ENCODE measurements at places on chromosomes 2 and 18. TPM values are rescaled to one million over a fixed set of nuclear protein-coding genes. Genes with fewer than 3 reads are reported as not detected.

DNA sequence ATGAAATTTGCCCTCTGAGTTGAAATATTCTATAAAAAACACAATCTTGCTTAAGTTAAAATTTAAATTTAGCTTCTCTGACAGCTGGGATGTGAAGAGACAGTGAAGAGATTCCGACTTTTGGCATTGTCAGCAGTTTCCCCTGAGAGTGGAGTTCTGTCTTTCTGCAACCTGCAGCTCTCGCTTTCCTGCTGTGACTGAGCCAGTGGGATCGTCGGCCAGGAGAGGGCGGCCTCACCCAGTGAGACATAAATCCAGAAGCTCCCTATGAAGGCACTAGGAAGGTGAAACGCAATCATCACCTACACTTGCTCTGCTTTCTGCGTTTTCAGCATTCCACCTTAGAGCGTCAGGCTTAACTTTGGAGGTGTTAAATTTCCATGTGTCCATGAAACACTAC lies 75.4 kb upstream of the HNMT start:
- no peak for ATAC-seq

- ATAC-seq: no peak
Observed at GRCh38 chr2:95275601-95276243, 1.5 kb downstream of the PROM2 start.

DNA sequence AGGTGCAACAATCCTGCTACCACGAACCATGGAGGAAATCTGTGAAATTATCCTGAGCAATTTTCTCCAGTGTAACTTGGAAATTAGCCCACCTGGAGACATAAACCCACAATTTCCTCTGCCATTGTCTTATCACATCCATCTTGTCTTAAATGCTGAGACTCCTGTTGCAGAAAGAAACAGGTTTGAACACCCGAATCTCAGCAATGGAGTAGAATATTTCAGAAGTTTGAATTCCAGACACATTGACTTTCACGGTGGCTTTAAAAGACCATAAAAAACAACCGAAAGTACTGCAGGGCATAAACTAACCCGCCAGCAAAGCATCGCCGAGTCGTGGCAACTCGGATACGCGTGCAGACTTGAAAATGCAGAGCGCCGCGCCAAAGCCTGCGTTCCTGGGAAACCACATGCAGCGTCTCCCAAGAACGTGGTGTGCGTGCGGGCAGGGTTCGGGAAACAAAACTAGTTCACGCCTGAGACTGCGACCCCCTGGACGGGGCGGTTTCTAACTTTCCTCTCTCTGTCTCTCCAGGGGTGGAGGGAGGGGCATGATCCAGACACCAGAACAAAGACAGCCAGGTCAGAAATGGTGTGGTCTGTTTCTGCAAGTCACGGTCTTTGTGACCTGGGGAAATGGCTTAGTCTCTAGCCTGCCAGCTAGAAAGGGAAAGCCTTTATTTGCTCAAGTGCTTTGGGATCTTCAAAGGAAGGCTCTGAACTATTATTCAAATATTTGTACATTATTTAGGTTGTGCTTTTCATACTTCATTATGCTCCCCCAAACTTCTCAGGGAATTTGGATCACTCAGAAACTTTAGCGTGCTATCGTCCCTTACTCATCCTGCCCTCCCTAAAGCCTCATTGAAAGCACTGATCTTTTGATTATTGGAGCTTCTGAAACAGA lies 26.9 kb upstream of the KCTD1 start:
- ATAC-seq: peak; percentile 22

DNA sequence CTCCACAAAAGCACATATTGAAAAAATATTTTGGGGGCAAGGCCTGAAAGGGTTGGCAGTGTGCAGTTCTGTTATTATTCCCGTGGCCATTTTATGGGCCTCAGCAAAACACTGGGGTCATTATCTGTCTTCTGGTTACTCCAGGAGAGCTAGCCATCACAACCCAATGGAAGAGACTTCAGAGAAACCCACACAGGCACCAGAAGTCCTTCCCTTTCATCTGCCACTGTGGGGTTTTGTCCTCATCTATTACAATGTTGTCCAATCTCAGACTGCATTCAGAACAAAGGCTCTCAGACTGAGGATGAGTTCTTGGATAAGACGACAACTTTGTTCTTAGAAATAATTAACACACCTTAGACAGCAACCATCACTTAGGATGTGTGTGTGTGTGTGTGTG lies 98.4 kb downstream of the PIEZO2 start:
- no peak for ATAC-seq

- no peak for ATAC-seq
Observed at GRCh38 chr2:45724335-45724734, 72.9 kb downstream of the PRKCE start.

- no peak for ATAC-seq
Observed at GRCh38 chr2:5690718-5691220, 1.4 kb upstream of the SOX11 start.

DNA sequence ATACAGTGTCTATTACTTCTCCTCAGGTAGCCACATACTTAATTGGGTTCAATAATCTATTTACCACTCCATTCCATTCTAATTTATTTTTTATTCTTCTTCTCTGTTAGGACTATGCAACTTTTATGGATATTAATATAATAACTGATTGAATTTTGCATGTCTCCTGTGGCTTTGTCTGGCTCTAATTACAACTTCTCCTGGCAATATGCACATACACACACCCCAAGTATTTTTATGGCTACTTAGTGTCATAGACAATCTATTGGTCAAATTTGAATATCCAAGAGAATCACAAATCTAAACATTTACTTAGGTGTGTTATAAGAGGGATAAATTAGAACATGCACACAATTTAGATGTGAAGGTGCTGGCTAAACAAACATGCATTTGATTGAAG lies 73.1 kb downstream of the BOD1L2 start:
- no peak for ATAC-seq

DNA sequence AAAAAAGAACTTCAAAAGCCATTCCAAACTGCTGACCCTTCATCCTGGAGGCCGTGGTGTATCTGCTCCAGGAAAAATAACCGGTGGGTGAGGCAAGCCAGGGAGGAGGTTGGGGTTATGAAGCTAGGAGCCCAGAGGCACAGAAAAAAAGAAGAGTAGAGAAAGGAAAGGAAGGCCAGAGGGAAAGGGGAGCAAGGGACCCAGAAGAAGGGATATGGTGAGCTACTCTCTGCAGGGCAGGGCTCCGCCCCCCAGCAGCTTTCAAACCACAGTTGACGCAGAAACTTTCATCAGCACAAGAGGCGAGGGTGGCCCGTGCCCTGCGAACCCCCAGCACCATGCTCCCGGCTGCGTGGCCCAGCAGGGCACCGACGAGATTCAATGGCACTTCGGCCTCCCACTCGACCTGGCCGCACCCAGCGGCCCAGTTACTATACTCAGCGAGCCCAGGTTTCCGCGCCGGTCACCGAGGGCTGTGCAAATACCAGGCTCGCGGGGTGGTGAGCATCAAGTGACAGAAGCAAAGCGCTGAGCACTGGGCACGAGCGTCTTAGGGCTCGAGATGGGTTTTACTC lies 665 bp downstream of the MCM6 start:
- peak; percentile 60 for ATAC-seq

GRCh38 chr2:43136011-43136799 lies 90.2 kb downstream of the ZFP36L2 start:
- no peak for ATAC-seq

DNA sequence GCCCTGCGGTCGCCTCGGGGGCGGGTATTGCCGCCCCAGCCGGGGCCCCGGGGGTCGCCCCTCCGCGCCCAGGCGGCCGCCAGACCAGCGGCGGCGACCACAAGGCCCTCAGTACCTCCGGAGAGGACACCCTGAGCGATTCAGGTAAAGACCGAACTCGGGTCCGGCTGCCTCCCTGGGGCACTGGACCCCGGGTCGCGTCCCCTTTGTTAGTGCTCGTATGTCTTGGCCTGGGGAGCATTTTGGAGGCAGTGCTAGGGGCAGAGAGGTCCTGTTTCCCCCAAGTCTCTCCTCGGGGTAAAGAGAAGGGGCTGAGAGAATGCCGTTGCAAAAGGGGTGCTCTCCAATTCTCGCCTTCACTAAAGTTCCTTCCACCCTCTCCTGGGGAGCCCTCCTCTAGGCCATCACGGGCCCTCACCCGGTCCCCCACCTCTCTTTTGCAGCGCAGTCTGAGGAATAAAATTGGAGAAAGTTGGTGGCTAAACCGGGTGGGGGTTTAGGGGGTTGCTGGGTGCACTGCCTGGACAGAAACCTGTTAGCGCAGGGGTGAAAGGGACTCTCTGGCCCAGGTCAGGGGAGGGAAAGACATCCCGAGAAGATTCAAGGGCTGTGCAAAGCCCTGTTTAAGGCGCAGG lies 2.5 kb downstream of the MYCN start:
- ATAC-seq: no peak

DNA sequence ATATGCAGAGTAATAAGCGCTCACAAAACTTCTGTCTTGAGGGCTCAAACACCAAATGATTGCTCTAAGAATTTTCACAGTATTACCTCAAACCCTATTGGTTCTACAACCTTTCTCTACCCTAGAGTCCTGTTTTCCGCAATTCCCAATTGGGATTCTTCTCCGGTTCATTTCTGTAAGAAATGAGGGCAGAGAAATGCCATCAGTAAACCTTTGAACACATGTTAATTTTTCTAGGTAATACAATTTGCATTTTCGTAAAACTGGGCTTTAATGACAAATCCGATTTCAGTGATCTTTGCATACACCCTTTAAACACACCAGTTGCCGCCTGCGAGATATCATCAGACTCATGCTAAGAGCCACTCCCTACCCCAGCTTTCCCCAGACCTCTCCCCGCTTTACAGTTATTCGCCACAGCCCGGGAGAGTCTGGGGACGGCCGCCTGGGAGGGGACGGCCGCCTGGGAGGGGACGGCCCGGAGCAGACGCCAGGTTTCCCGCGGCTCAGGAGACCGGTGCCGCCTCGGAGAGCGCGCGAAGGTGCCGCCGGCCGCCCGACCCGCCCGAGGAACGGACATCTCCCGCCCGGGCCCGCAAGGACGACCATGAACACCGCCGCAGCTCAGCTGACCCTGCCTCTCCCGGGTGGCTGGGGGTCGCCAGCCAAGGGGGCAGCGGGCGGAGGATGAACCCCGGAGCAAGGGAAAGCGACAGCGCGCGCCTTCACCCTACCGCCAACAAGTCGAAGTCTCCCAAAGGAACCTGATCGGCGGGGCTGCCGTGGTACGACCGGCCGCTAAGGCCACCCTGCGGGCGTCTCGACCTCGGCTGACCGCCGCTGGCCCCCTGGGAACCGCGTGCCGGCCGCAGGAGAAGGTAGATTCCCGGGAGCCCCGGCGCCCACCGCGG lies 463 bp downstream of the SMC6 start:
- peak; percentile 66 for ATAC-seq

DNA sequence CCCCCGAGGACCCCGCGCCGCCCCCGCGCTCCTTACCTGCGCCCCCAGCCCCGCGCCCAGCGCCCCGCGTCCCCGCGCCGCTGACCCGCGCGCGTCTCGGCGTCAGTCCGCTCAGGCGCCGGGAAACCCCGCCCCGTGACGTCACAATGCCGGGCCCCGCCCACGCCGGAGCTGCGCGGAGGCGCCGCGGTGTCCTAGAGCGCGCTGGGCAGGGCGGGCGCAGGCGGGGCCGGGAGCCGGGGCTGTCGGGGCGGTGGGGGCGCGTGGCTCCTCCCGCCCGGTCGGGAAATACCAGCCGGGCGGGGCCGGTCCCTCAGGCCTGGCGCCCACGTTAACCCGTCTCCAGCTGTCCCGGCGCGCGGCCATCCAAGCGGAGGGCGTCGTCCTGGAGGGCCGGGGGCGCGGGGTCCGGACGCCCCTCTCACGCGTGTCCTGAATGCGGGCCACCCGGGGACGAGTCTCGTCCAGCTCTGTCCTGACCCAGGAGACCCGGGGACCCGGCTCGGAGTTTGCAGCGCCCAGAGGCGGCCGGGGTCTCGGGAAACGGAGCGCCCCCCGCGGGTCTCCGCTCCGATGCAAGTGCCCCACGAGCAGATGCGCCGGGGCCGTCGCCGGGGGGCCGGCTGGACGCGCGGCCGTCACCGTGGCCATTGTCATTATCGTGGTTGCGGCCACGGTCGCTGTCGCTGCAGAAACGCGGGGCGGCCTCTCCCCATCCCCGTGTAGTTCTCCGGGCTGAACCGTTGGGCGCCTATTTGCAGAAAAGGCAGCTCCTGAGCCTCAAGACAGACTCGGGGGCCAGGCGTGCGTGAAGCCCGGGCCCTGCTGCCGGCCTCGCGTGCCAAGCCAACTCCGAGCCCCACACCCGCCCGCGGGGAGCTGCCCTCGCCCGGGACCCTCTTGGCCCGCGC lies at the start of gene SLC66A2:
Gene SLC66A2, minus strand, starts transcription at position 109 of the 911 bp plus-strand sequence. CDS start 727 bp downstream, outside the sequence.
- peak; percentile 93 for ATAC-seq

GRCh38 chr2:197915548-197916265 lies 111.3 kb downstream of the PLCL1 start:
- ATAC-seq: peak; percentile 61

- no peak for ATAC-seq
Observed at GRCh38 chr2:46548103-46548486, 68.7 kb downstream of the TMEM247 start.

DNA sequence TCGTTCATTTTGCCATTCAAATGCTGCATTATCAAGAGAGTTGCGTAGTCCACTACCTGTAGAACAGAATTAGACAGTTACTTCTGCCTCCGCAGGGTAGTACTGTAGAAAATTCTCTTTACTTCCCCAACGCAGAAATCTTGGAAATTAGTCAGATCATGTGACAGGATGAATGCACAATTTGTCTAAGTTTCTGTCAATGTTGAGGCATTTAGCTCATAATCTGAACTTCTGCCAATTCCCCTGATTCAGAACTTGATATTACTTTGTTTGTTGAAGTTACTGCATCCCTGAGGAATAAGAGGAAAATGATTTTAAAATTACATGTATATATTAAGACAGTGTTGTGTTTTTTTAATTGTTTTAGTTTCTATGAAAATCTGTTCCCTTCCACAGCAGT lies 83.4 kb downstream of the TTC27 start:
- peak; percentile 41 for ATAC-seq

- ATAC-seq: no peak
Observed at GRCh38 chr2:172376505-172377125, 50.8 kb upstream of the ITGA6 start.

DNA sequence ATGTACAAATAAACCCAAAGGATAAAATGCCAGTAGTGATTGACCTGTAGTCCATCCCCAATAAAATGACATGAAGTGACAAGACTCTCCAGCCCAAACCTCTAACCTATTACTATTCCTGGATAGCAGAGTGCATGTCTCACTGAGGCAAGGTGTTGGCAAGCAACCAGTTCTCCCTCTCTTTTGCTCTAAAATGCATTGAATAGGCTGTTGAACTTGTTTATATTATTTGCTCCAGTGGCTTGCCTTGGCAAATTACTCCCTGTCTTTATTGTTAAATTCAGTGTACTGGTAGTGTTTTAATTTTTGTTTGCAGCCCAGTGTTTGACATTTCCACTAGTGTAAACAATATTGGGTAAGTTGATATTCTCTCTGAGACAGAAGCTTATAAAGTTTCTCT lies 70.5 kb downstream of the CSRNP3 start:
- no peak for ATAC-seq

- ATAC-seq: no peak
Observed at GRCh38 chr2:150339282-150339681, 148.2 kb downstream of the RND3 start.

- ATAC-seq: no peak
Observed at GRCh38 chr2:220835583-220835982, 736.5 kb downstream of the EPHA4 start.

The CTDP1 gene
- total RNA-seq: 16.7 TPM

The FRZB gene
- total RNA-seq: 26.4 TPM

The THSD7B gene
- 0.31 TPM for total RNA-seq

The B3GNT7 gene
- total RNA-seq: 3.0 TPM

The ANKRD29 gene
- 3.5 TPM for total RNA-seq

The MEP1B gene
- not detected for total RNA-seq

The TMEM163 gene
- total RNA-seq: 0.27 TPM

The CD302 gene
- total RNA-seq: 26.9 TPM

The RANBP2 gene
- 87.8 TPM for total RNA-seq

The SOWAHC gene
- total RNA-seq: 16.8 TPM

The TAF4B gene
- total RNA-seq: 6.1 TPM

The PLB1 gene
- 11.0 TPM for total RNA-seq

The GKN2 gene
- total RNA-seq: not detected

The DSG2 gene
- 1.4 TPM for total RNA-seq

The HS1BP3 gene
- 89.1 TPM for total RNA-seq

Data from gastroesophageal sphincter (tissue), 4 donors.